Mononuclear cell (primary cell): ENCODE measurements at places on chromosomes 11 and 22. TPM values are rescaled to one million over a fixed set of nuclear protein-coding genes. Genes with fewer than 3 reads are reported as not detected.

Gene HORMAD2
- total RNA-seq, result not detected

Gene SESN3
- 105 TPM for total RNA-seq

Gene CLTCL1
- 1.7 TPM for total RNA-seq

Gene OR51B5
- total RNA-seq, result 0.31 TPM

Gene IFITM2
- 52.9 TPM for total RNA-seq

Gene LRRC32
- total RNA-seq, result 3.0 TPM

Gene SLC17A6
- not detected for total RNA-seq

Gene LGALS1
- 260 TPM for total RNA-seq

Gene SCGB1A1
- not detected for total RNA-seq

Gene ISX
- not detected for total RNA-seq

Gene FREY1
- total RNA-seq, result 1.6 TPM

Gene OR2D2
- 0.10 TPM for total RNA-seq

Gene C11orf52
- total RNA-seq, result not detected

Gene KRTAP5-1
- total RNA-seq, result not detected

Gene LIN7C
- 36.6 TPM for total RNA-seq

Gene NXPE1
- not detected for total RNA-seq

Gene POTEH
- total RNA-seq, result not detected

Gene SMTNL1
- total RNA-seq, result 0.10 TPM

Gene HEPHL1
- not detected for total RNA-seq

Gene KRTAP5-2
- total RNA-seq, result not detected

Gene SLC22A12
- not detected for total RNA-seq

Gene TEX12
- 0.63 TPM for total RNA-seq

Gene ACR
- total RNA-seq, result not detected

Gene BMAL1
- 89.9 TPM for total RNA-seq

Gene NRIP3
- total RNA-seq, result 11.5 TPM

Gene FDX1
- 13.7 TPM for total RNA-seq

Gene NCAM1
- 9.6 TPM for total RNA-seq
